Activated CD4-positive, alpha-beta memory T cell treated with anti-CD3 and anti-CD28 coated beads for 36 hours (primary cell): ENCODE measurements at places on chromosomes 7 and 10.
A peak's percentile ranks its signal among the peaks of the same experiment; 100 is the strongest.

DNA sequence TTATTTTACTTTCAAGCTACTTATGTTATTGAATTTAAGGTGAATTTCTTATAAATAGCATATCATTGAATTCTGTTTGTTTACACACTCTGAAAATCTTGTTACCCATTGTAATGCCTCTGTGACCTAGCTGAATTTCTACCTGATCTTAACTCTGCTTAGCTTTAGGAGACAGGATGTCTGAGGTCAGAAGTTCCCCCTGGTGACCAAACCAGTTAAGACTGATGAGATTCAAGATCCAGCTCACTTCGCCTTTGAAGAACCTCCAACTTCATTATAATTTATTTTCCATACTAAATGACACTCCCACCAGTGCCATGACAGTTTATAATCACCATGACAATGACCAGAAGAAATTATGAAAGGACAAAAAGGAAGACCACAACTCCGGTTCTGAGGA lies 213.4 kb upstream of the CDC14C start:
- DNase-seq = no peak

DNA sequence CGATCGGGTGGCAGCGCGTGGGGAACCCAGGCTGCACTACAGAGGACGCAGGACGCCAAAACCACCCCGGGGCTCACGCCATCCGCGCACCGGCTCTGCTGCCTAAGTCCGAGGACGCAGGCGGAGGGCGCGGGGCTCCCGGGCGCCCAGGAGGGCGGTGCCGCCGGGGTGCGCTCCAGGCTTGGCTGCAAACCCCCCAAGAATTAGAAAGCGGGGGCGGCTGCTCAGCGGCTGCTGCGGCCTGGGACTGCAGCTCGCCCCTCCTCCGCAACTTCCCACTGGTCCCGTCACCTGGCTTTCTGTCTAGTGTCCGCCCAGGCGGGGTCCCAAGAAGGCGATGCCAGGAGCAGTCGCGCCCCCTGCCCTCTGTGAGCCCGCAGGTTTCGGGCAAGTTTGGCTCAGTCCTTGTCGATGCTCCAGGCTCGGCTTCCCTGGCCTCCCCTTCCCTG lies 1.7 kb upstream of the POU6F2 start:
- no peak for DNase-seq

DNA sequence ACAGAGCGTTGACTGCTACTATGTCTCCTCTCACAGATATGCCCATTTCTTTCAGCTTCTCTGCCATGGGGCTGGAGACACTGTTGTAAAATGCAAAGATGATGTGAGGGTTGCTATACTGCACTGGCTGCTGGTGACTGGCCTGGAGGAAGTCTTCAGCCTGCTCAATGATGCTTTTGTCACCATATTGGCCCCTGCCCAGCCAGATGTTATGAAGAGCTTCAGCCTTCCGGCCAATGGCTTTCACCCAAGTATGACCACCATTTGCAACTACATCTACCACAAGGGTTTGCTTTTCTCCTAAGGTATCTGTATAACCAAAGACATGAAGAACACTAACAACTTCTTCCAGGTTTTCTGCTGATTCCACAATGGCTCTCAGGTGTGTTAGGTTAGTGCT lies 1.6 kb downstream of the C7orf25 start:
- no peak for DNase-seq

DNA sequence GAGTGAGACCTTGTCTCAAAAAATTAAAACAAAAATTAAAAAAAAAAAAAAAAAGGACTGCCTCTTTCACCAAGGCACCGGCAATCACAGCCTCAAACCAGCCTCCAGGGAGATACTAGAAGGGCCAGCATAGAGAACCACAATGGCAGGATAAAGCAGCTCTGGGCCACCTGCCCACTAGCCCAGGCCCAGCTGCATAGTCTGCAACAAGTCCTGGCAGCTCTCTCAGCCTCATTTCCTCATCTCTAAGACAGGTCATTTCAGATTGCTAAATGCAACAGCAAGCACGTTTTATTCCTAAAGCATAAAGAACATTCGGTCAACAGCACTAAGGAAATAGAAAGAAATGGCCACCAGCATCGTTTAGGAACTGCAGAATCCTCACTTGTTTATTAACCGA lies 28.8 kb downstream of the XPNPEP1 start:
- no peak for DNase-seq

DNA sequence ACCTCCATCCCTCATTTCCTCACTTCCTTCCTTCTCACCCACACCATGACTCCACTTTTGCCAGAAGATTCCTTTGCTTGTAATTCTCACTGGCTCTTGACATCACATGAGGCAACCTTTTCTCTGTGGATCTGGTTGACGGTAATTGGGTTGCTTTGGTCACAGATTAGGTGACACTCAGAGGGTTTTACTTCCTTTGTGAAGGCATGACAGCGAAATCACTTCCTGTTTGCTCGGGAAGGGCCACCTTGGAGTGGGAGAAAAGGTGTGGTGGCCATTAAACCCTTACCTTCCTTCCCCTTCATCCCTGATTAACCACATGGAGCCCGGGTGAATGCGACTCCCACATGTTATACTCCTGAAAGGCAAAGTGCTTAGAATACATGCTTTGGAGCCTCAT lies 30.2 kb downstream of the CUZD1 start:
- DNase-seq = no peak

GRCh38 chr10:23496727-23497126 lies 57.9 kb downstream of the OTUD1 start:
- no peak for DNase-seq

- DNase-seq = no peak
Measured at GRCh38 chr10:1660815-1661214, 76.5 kb downstream of the ADARB2 start.

DNA sequence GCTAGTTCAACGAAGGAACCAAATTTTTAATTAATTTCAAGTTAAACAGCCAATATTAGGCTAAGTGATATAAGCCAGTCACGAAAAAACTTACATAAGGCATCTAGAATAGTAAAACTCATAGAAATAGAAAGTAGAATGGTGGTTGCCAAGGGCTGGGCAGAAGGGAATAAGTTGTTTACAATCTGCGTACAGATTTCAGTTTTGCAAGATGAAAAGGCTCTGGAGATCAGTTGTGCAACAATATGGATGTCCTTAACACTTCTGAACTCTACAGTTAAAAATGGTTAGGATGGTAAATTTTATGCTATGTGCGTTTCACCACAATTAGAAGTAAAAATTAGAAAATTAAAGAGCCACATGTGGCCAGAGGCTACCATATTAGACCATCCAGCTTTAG lies 13.3 kb downstream of the SCRN1 start:
- DNase-seq = no peak

GRCh38 chr10:12179606-12180170 lies 16.0 kb downstream of the NUDT5 start:
- no peak for DNase-seq

DNA sequence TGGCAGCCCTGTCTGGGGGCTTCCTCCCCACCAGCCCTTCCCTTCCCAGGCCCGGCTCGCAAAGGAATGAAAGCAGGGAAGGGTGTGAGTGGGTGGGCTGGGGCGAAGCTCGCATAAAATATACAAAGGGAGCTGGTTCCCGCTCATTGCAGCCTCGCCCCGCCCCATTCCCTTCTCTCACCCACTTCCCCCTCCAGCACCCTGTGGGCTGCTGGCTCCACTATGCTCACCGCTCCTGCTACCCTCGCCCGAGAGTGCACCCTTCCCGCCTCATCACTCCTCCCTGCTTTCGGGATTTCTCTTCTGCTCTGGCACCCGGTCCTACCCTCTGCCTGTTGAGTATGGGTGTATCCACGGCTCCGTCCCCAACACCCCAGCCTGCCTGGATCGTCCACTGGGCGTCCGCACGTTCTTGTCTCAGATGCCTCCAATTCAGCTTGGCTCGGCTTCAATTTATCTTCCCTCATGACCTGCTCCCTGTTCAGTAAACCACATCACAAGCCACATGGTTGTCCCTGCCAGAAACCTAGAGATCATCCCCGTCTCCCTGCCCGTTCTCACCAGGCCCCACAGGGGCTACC lies 14.4 kb upstream of the TTYH3 start:
- DNase-seq = no peak

- no peak for DNase-seq
Measured at GRCh38 chr10:46096909-46097575, 51.0 kb upstream of the MSMB start.

GRCh38 chr7:1934756-1935155 lies 264.7 kb downstream of the ELFN1 start:
- no peak for DNase-seq

- peak; percentile 92 for DNase-seq
Measured at GRCh38 chr10:11178606-11179515, 161.2 kb downstream of the CELF2 start.

- DNase-seq = no peak
Measured at GRCh38 chr7:107951172-107951787, 51.7 kb downstream of the LAMB1 start.

DNA sequence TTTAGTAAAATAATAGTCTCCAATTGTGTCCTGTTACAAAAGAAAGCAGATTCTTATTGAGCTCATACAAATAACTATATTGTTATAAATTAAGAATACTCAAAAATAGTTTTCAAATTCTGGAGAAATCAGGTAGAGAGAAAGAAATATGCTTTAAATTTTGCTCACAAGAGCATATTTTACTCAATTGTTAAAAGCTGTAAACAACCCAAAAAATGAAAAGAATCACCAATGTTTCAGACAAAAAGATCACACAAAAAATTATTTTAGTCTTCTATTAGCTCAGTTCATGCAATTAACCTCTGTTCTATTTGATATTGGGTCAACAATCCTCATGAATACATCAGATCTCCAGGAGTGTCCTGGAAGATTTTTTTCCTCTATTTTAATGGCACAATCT lies 18.6 kb upstream of the TRPV6 start:
- DNase-seq = no peak

DNA sequence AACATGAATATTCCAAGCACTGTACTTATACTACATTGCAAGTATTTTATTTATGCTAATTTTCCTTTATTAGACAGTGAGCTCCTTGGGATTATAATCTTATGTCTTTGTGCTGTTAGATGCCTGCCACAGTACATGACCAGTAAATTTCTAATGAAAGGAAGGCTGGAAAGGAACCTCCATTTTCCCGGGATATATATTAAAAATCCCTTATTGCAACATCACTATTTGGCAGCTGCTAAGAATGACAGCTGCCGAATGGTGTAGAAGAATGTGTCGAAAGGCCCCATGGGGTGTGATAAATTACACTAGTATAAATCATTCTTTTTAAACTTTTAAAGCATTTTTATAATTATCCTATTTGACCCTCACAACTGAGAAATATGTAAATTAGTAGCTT lies 59.1 kb downstream of the TFAM start:
- DNase-seq = no peak

DNA sequence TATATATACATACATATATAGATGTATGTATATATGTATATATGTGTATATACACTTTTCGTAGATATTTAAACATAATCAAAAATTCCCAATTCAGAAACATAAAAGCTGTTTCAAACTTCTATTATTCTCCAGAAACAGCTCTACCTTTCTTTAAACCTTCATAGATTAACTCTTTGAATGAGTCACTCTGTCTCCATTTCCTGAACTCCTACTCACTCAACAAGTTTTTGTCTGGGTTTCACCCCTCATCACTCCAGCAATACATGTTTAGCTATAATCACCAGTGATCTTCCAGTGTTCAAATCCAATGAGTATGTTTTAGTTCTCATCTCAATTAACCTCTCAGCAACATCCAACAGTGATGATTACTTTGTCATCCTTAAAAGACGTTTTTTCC lies 9.6 kb downstream of the DGKB start:
- DNase-seq = no peak

DNA sequence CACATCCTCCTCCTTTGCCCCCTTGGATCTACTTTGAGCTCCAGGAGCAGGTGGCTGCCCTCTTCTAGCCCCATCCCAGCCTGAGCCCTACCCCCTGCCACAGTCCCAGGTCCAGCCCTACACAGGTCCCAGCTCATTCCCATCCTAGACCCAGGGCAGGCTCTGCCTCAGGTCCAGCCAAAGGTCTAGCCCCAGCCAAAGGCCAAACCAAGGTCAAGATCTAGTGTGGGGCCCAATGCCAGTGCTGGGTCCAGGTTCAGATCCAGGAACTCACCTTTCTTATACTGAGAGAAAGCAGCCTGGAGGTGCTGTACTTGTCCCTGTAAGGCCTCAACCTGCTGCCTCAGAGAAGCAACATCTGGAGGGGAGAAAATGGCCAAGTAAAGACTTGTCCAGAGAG lies 8.5 kb downstream of the SFTPD start:
- no peak for DNase-seq

DNA sequence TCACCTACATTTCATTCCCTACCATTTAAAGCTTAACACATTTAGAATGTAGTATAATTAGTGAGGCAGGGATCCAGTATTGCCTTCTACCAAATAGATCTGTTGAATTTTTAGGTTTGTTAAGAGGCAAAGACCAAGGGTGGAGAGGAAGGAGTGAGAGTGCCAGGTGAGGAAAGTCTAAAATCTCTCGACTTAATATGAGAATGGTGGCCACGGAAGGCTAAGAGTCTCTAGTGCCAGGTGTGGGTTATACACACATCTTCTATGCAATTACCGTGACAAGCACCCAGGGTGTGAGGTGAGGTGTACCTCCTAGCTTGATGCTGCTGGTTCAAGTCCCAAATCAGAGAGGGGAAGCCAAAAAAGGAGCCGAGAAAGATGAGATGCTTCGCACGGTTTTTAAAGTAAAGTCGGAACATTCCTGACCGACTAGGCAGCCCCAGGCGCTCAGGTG lies 439 bp downstream of the IQUB start:
- DNase-seq = no peak

GRCh38 chr10:127011174-127011573 lies 105.9 kb downstream of the DOCK1 start:
- no peak for DNase-seq
